Lung (tissue), 17 donors: ENCODE measurements at places on chromosomes 7 and 10.
A peak's percentile ranks its signal among the peaks of the same experiment; 100 is the strongest.

- DNase-seq = peak; percentile 22
Measured at GRCh38 chr10:77036993-77037734, 600.4 kb downstream of the KCNMA1 start.

DNA sequence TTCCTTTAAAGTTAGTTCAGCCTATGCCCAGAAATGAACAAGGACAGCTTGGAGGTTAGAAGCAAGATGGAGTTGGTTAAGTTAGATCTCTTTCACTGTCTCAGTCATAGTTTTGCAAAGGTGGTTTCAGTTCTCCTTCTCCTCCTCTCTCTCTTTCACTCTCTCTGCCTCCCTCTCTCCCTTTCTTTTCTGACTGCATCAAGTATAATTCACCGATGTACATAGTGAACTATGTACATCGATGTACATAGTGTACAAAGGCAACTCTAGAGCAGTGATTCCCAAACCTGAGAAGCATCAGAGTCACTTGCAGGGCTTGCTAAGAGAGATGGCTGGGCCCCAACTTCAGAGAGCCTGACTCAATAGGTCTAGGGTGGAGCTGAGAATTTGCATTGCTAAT, 1259.7 kb downstream of the TYW1 start:
- no peak for DNase-seq

GRCh38 chr7:137585591-137585990, 242.1 kb upstream of the PTN start:
- no peak for DNase-seq

GRCh38 chr10:18190840-18191239, 50.6 kb downstream of the CACNB2 start:
- no peak for DNase-seq

DNA sequence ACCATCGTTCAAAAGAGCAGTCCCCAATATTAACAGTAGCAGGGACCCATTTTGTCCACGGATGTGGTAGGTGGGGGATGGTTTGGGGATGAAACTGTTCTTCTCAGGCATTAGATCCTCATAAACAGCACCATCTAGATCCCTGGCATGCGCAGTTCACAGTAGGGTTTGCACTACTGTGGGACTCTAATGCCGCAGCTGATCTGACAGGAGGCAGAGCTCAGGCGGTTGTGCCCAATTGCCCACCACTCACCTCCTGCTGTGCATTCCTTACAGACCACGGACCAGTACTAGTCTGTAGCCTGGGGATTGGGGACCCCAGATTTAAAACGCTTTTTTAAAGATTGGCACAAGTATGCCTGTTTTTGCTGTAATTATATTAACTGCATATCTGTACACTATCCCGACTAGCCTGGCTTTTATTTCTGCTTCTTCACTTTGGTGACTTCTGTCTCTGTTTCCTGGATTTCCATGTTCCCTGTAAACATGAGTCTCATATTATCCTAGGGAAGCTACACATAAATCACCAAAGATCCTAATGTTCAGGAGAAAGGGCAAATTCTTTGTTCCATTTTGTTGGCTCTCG, 163.3 kb upstream of the AKR1E2 start:
- DNase-seq = no peak

- no peak for DNase-seq
Measured at GRCh38 chr10:132665946-132666704, 119.8 kb downstream of the NKX6-2 start.

GRCh38 chr10:120971671-120972070, 120.5 kb downstream of the WDR11 start:
- DNase-seq = no peak

GRCh38 chr7:151923097-151923876, 33.0 kb upstream of the GALNTL5 start:
- DNase-seq = peak; percentile 70

DNA sequence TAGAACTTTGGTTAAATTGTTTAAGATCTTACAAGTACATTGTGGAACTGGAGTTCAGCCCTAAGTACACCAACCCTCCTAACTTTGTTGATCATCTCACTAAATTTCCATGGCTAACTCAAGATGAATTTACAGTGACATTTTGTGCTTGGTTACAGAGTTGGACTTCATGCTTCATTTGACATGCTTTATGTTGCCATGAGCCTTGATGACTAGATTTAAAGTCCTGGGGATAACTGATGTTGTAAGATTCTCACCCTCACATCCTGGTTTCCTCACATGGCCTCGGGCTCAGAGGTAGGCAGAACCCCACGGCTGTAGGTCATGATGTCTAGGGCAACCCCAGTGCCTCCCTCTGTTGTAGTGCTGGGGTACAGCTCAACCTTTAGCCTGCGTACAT, 397.2 kb upstream of the IGFBP3 start:
- no peak for DNase-seq

- DNase-seq = no peak
Measured at GRCh38 chr7:44375926-44376342, 50.5 kb upstream of the CAMK2B start.

DNA sequence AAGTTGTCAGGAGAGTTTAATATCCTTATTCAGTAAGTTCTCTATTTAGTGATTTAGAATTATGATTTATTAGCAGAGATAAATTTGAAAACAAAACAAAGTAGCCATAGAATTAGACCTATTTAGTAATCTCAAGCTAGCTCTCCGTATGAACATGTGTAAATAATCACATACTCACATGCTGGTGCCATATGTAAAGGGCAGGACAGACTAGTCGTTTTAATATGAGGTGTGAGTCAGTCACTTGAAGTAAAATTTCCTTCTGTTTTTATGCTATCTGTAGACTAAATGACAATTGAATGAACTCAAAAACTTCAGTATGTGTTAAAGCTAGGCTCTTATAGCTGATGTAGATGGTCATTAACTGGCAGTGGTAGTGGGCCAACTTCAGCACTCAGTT, 67.1 kb downstream of the WAC start:
- no peak for DNase-seq

- DNase-seq = no peak
Measured at GRCh38 chr7:70700941-70701425, 431.0 kb upstream of the GALNT17 start.

GRCh38 chr10:115829521-115830205, 443.3 kb downstream of the GFRA1 start:
- DNase-seq = peak; percentile 74

GRCh38 chr10:23535381-23535780, 96.5 kb downstream of the OTUD1 start:
- no peak for DNase-seq

- no peak for DNase-seq
Measured at GRCh38 chr10:102195296-102195870, 30.7 kb upstream of the ELOVL3 start.

- peak; percentile 83 for DNase-seq
Measured at GRCh38 chr7:37916673-37917660, at the start of gene SFRP4. TSS of gene SFRP4 (minus strand) at chr7:37916817. CDS start at chr7:37916537, 280 bp downstream.

GRCh38 chr10:84993251-84994035, 665.1 kb downstream of the CCSER2 start:
- DNase-seq = no peak

DNA sequence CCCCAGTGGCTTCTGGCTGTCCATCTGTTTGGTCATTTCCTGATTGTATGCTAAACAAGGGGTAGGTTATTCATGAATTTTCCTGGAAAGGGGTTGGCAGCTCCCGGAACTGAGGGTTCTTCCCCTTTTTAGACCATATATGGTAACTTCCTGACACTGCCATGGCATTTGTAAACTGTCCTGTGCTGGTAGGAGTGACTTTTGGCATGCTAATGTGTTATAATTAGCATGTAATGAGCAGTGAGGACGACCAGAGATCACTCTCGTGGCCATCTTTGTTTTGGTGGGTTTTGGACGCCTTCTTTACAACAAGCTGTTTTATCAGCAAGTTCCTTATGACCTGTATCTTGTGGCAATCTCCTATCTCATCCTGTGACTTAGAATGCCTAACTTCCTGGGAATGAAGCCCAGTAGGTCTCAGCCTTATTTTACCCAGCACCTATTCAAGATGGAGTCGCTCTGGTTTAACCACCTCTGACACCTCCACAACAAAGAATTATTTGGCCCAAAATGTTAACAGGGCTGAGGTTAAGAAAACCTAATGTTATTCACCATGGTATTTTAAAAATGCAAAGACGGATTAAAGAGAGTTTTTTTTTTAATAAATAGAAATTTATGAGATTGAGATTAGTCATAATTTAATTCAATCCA, 2.4 kb upstream of the PTN start:
- DNase-seq = no peak

GRCh38 chr7:29881724-29882123, 75.4 kb downstream of the WIPF3 start:
- no peak for DNase-seq

DNA sequence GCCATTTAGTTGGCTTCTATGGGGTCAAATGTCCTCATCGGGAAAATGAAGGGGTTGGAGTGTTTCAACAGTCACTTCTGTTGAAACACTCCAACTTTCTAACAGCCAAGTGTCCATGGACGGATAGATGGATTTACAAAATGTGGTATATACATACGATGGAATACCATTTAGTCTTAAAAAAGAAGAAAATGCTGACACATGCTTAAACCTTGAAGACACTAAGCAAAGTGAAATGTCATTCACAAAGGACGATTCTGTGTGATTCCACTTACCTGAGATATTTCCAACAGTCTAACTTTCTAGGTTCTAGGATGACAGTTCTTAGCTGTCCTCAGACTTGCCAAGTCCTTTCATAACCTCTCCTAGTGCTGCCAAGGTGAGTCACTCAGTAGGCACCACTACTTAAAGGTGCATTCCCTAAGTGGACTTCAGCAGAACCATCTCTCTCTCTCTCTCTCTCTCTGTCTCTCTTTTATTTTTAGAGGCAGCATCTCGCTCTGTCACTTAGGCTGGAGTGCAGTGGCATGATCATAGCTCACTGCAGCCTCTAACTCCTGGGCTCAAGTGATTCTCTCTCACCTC, 69.0 kb downstream of the DENND2A start:
- no peak for DNase-seq

GRCh38 chr7:139103057-139103815, 6.3 kb downstream of the ZC3HAV1 start:
- DNase-seq = no peak

DNA sequence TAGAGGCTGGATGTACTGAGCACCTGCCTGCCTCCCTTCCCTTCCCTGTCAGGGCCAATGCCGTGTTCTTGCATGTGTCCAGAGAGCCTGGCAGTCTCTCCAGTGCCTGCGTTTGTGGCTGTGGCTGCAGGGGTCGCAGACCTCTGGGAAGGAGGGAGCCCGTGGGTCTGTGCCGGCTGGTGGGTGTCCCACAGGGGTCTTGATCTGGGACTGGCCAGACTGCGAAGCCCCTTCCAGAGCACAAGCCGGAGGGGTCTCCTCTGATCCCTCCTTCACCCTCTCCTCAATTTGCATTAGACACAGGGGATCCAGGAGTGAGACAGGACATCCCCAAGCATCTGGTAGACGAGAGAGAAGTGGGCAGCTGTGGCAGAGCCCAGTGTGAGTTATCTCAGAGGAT, 199.2 kb downstream of the ADARB2 start:
- DNase-seq = no peak

- peak; percentile 31 for DNase-seq
Measured at GRCh38 chr7:42372479-42372878, 135.5 kb upstream of the GLI3 start.

DNA sequence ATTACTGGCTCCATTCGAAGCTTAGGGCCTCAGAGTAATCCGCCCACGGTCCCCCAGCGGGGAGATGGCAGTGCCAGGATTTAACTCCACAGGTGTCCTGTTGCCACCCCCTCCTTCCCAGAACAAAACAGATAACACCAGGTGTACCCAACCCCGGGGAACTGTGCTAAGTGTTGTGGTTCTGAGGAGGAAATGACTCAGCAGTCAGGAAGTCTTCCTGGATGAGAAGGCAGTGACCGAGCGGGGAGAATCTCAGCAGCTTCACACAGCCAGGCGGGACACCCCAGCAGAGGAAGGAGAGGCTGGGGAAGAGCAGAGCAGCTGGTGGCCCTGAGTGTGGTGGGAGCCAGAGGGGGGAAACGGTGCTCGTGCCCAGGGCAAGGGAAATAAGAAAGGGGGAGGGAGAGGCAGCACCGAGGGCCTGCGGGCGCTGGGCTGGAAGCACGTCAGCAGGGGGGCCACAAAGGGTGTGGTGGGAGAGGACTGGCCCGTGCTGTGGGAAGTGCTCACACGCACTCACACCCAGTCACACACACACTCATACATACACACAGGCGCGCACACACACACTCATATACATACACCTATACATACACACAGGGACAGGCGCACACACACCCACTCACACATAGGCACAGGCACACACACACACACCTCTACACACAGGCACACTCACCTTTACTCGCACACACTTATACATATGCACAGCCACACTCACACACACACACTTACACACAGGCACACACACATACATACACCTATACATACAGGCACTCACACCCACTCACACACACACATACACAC, 59.8 kb upstream of the CHST15 start:
- DNase-seq = peak; percentile 22

DNA sequence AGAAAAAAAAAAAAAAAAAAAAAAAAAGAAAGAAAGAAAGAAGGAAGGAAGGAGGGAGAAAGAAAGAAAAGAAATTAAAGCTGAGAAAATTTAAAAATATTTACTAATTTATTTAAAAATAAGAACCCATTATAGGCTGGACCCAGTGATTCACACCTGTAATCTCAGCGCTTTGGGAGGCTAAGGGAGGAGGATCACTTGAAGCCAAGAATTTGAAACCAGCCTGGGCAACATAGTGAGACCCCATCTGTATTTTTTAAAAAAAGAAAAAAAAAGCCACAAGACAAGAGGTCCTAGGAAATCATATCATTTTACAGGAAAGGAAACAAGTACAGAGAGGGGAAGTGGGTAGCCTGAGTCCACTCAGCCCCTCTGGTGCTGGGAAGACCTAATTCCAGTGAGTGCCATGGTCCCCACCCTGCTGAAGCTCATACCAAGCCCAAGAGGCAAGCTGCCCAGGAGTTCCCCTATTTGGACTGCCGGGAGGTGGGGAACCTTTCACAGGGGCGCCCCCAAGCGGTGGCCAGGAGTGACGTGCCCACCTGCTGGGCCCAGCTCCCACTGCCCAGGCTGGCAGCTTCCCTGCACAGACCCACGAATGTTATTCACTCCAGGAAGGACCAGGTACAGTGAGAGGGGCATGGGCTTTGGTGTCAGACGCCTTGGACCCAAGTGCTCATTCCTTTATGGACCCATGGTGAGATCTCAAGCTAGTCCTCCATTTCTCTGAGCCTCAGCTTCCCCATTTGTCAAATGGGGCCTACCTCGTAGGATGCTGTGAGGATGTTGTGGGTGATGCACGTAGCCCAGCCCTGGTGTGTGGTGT, 133.6 kb downstream of the ZMIZ1 start:
- DNase-seq = peak; percentile 37

GRCh38 chr7:123424463-123424862, 109.9 kb downstream of the IQUB start:
- DNase-seq = no peak

GRCh38 chr10:133173860-133174640, 14.0 kb downstream of the KNDC1 start:
- DNase-seq = no peak

DNA sequence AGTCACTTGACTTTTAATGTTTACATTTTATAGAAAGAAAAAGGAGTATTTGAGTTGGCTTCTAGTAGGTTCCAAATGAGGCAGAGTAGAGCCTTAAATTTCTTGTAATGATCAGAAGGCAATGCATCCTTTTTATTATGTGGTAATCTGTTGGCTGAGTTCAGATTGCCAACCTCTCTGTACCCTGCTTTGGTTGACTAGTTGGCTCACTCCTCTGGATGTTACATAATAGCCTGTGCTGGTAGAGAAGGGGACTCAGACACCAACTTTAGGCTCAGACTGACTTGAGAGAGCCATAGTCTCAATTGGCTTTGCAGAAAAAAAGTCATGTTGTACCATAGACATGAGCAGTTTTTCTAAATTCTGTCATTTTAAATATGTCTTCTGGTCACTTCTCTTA, 46.8 kb upstream of the GLCCI1 start:
- no peak for DNase-seq

GRCh38 chr7:98802781-98803110, 67.1 kb downstream of the TMEM130 start:
- no peak for DNase-seq

- DNase-seq = no peak
Measured at GRCh38 chr7:2639695-2640481, 8.1 kb downstream of the TTYH3 start.
